Kidney tubule cell (primary cell): ENCODE measurements at places on chromosomes 13 and 19.
A peak's percentile ranks its signal among the peaks of the same experiment; 100 is the strongest.

- DNase-seq, result no peak
Measured at GRCh38 chr19:51704626-51705025, 11.5 kb downstream of the SPACA6 start.

DNA sequence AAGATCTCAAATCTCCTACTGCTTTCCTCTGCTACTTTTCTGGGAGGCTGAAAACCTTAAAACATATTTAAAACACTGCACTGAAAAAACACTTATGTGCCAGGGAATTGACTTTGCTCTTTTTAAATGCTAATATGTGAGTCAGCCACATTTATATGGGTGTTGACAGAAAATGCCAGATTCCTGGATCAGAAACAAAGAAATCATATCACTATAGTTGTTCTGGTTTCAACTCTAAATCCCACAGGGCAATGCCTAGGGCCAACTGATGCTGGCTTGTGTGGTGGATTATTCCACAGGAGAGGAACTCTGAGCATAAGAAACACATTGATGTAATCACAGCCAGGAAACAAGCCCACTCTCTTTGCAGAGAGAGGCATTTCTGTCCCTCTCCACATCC is 1439.0 kb upstream of the SPRY2 start:
- no peak for DNase-seq

- no peak for DNase-seq
Measured at GRCh38 chr19:15471639-15472101, 7.3 kb upstream of the RASAL3 start.

GRCh38 chr19:55152017-55152416 is 3.0 kb upstream of the TNNT1 start:
- peak; percentile 32 for DNase-seq

GRCh38 chr19:11164879-11165406 is 9.4 kb upstream of the SPC24 start:
- no peak for DNase-seq

DNA sequence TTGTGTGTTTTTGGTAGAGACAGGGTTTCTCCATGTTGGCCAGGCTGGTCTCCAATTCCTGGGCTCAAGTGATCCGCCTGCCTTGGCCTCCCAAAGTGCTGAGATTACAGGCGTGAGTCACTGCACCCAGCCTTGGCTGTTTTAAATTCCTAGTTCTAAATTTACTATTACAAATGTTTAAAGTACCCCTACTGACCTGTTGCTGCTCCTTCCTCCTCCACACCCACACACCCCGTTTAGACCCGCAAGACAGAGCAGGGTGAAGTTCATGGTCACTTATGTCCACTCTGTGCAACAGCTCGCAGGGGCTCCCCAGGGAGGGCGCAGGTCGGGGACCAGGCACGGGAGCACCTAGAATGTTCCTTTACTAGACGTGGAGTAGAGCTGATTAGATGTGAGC is 28.7 kb downstream of the TMEM161A start:
- DNase-seq, result no peak
